ENCODE measurements at places on chromosomes 12 and 14.

DNA sequence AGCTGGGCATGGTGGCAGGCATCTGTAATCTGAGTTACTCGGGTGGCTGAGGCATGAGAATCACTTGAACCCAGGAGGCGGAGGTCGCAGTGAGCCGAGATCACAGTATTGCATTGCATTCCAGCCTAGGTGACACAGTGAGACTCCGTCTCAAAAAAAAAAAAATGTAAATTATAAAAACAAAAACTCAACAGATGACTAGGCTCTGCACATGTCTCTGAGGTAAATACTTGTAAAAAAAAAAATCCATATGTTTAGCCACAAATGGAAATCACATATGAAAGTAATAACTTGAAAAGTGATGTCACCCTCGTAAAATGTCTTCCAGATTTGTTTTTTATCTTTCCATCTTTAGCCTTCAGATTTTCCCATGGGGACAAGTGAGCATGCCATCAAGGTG is 85.0 kb downstream of the KICS2 start:
- no peaks in the 10 kb centered on the region for H3K27me3 ChIP-seq
- H3K4me1 ChIP-seq = no peaks in the 10 kb centered on the region
- DNase-seq = no peak
- H3K36me3 ChIP-seq = no peaks in the 10 kb centered on the region

GRCh38 chr12:95653771-95654546 is 102.7 kb upstream of the USP44 start:
- no peak overlapping the region for H3K27ac ChIP-seq
- H3K36me3 ChIP-seq = no peaks in the 10 kb centered on the region
- H3K27me3 ChIP-seq = no peaks in the 10 kb centered on the region
- no peak for DNase-seq
- H3K4me3 ChIP-seq = no peak overlapping the region

DNA sequence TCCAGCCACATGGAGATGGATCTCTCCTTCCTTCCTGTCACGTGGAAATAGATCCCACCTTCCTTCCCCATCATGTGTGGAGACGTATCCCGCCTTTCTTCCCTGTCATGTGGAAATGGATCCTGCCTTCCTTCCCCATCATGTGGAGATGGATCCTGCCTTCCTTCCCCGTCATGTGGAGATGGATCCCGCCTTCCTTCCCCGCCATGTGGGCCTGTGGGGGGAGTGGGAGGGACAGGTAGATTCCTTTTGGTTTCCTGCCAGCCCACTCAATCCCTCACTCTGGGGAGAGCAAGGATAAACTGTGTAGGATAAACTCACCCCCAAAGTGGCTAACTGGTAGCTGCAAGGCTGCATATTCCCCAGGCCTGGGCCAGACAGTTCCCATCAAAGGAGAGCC is 31.7 kb upstream of the TDRD9 start:
- no peaks in the 10 kb centered on the region for H3K4me1 ChIP-seq
- no peak overlapping the region for H3K27ac ChIP-seq
- DNase-seq = no peak
- no peaks in the 10 kb centered on the region for H3K36me3 ChIP-seq
- H3K27me3 ChIP-seq = no peaks in the 10 kb centered on the region

DNA sequence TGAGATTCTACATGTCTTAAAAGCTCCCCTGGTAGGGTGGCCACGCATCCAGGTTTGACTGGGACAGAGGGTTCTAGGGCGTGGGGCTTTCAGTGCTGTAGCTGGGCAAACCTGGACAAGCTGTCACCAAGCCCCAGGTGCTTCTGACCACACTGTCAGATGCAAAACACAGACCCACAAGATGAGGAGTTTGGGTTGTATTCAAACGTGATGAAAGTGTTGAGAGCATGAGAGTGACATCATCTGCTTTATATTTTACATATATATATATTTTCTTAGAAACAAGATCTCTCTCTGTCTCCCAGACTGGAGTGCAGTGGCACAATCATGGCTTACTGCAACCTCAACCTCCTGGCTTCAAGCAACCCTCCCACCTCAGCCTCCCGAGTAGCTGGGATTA is 210.1 kb downstream of the DPF3 start:
- no peak for DNase-seq
- no peak overlapping the region for H3K27ac ChIP-seq
- H3K4me3 ChIP-seq = no peak overlapping the region
- H3K4me1 ChIP-seq = no peaks in the 10 kb centered on the region
- no peaks in the 10 kb centered on the region for H3K27me3 ChIP-seq

- H3K36me3 ChIP-seq = no peaks in the 10 kb centered on the region
- H3K27ac ChIP-seq = no peak overlapping the region
Observed at GRCh38 chr14:97924922-97925613, 1127.9 kb downstream of the VRK1 start.

GRCh38 chr14:30998100-30998706 is 27.2 kb upstream of the AP4S1 start:
- no peaks in the 10 kb centered on the region for H3K27me3 ChIP-seq
- no peak for DNase-seq
- peaks cover 10% of the 10 kb centered on the region for H3K36me3 ChIP-seq
- no peak overlapping the region for H3K4me3 ChIP-seq
- no peaks in the 10 kb centered on the region for H3K4me1 ChIP-seq
- H3K27ac ChIP-seq = no peak overlapping the region

GRCh38 chr14:105255021-105255507 is 6.7 kb downstream of the BTBD6 start:
- DNase-seq = no peak
- H3K27ac ChIP-seq = no peak overlapping the region
- peaks cover 5% of the 10 kb centered on the region for H3K4me1 ChIP-seq
- H3K4me3 ChIP-seq = no peak overlapping the region
- no peaks in the 10 kb centered on the region for H3K36me3 ChIP-seq

GRCh38 chr14:76405627-76406026 is 29.7 kb downstream of the ESRRB start:
- H3K27me3 ChIP-seq = no peaks in the 10 kb centered on the region
- no peak overlapping the region for H3K27ac ChIP-seq
- no peaks in the 10 kb centered on the region for H3K36me3 ChIP-seq
- H3K4me1 ChIP-seq = no peaks in the 10 kb centered on the region

DNA sequence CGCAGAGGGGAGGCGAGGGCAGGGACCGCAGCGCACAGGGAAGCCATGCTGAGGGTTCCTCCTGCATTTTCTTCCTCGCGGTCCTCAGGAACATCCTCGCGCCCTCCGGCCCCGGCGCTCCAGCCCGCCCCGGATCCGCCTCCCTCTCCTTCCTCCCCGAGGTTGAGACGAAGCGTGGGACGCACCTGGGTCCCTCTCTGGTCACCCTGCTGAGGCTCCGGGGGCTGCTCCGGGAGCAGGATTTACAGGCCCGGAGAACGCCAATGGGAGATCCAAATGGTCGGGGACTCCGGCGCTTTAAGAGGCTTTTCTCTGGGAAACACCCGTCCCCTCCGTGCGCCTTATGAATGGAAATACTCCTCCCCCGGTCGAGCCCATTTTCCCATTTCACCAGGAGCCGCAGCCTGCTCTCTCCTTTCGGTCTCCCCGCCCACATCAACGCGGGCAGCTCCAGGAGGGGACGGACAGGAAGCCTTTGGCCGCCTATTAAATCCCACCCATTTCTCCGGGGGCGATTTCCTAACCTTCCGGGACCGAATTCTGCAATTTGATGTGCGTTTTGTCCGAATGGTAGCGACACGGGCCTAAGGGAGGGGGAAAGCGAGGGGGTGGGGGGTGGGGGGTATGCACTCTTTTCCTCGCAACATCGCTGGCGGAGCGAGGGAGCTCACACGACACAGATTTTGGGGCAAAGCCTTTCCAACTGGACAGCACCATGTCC is at the start of gene UNC79:
TSS of gene UNC79 (plus strand) at position 625 of the 721 bp plus-strand sequence. CDS start at position 716, 91 bp downstream.
- no peak within 1 kb of the TSS for H3K4me3 ChIP-seq
- H3K27ac ChIP-seq = no peak within 1 kb of the TSS
- no peak for DNase-seq

- no peaks in the 10 kb centered on the region for H3K36me3 ChIP-seq
- H3K4me3 ChIP-seq = no peak overlapping the region
- peaks cover 39% of the 10 kb centered on the region for H3K27me3 ChIP-seq
Observed at GRCh38 chr12:49293056-49293956, 1.6 kb upstream of the PRPH start.

DNA sequence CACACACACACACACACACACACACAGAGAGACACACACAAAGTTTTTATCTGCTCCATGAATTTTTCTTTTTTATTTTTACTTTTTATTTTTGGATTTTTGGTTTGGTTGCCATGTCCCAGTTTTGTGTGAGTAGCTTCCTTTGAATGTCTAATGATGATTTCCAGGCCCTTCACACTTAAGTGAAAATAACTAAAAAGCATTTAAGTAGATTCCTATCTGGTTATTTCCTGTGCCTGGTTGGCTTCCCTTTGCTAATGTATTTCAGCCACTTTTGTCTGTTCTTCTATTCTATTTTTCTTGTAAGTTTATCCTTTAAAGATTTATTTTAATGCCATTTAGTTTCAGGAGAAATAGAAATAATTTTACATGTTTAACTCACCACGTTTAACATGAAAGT is 755.4 kb downstream of the SLC6A15 start:
- H3K4me3 ChIP-seq = no peak overlapping the region
- no peaks in the 10 kb centered on the region for H3K4me1 ChIP-seq
- no peaks in the 10 kb centered on the region for H3K36me3 ChIP-seq
- no peak for DNase-seq

GRCh38 chr12:132601171-132601883 is 9.1 kb downstream of the LRCOL1 start:
- DNase-seq = peak; percentile 39
- no peaks in the 10 kb centered on the region for H3K36me3 ChIP-seq
- peak overlapping the region; percentile 67 for H3K4me3 ChIP-seq
- H3K4me1 ChIP-seq = peaks cover 10% of the 10 kb centered on the region
- H3K27ac ChIP-seq = no peak overlapping the region

GRCh38 chr12:130813949-130814348 is 25.1 kb downstream of the STX2 start:
- DNase-seq = no peak
- no peak overlapping the region for H3K27ac ChIP-seq
- H3K27me3 ChIP-seq = no peaks in the 10 kb centered on the region
- no peak overlapping the region for H3K4me3 ChIP-seq

DNA sequence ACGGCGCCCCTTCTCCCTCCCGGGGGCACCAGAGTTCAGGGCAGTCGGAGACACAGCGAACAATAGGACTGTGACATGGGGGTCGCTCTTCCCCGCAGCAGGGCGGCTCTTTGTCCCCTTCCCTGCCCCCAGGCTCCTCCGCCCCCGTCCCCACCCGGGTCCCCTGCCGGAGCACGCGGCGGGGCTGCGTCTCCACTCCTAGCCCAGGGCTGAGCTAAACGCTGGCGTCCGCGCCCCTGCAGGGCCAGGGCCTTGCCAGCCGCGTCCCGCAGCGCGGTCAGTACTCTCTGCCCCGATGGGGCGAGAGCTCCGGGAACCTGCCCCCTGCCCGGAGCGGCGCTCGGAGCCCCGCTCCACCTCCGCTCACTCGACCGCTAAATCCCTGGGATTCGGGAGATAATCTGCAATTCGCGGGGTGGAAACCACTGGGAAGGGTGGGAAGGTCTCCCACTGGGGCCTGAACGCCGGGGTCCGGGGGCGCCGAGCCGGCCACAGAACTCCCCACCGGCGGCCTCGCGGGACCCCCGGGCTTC is 825 bp upstream of the CCDC85C start:
- H3K4me1 ChIP-seq = peaks cover 31% of the 10 kb centered on the region
- no peaks in the 10 kb centered on the region for H3K27me3 ChIP-seq
- H3K27ac ChIP-seq = peak overlapping the region; percentile 74
- no peaks in the 10 kb centered on the region for H3K36me3 ChIP-seq

GRCh38 chr12:49546481-49546880 is 7.7 kb downstream of the KCNH3 start:
- H3K27me3 ChIP-seq = peaks cover 9% of the 10 kb centered on the region
- no peak overlapping the region for H3K27ac ChIP-seq
- H3K4me1 ChIP-seq = peaks cover 4% of the 10 kb centered on the region
- DNase-seq = no peak
- H3K36me3 ChIP-seq = no peaks in the 10 kb centered on the region

- no peaks in the 10 kb centered on the region for H3K36me3 ChIP-seq
- H3K27ac ChIP-seq = peak overlapping the region; percentile 17
- no peak for DNase-seq
- H3K4me1 ChIP-seq = no peaks in the 10 kb centered on the region
Observed at GRCh38 chr12:23555180-23555824, 394.2 kb downstream of the SOX5 start.

- no peak overlapping the region for H3K4me3 ChIP-seq
- H3K27ac ChIP-seq = no peak overlapping the region
- no peak for DNase-seq
- no peaks in the 10 kb centered on the region for H3K27me3 ChIP-seq
- H3K4me1 ChIP-seq = peaks cover 59% of the 10 kb centered on the region
Observed at GRCh38 chr12:52634266-52635056, 16.1 kb upstream of the KRT73 start.

- DNase-seq = no peak
- no peak overlapping the region for H3K4me3 ChIP-seq
- H3K27ac ChIP-seq = no peak overlapping the region
- H3K36me3 ChIP-seq = no peaks in the 10 kb centered on the region
- H3K4me1 ChIP-seq = no peaks in the 10 kb centered on the region
Observed at GRCh38 chr12:132292328-132293319, 36.8 kb downstream of the GALNT9 start.

DNA sequence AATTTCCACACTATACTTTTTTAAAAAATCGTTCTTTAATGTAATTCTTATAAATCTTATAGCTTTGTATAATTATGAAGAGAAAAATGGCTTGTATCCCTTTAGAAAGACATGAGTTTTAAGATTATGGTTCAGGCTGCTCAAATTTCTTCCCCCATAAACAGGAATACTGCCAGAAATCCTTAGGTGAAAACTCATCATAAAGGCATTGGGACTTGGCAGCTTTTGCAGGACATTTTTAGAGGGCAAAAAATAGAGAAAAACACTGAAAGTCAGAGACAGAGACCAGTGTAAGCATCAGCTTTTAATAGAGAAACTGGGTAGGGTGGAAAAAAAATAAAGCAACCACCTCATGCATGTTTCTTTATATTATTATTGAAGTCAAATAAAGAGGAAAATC is 29.1 kb downstream of the LRRK2 start:
- DNase-seq = no peak
- no peak overlapping the region for H3K4me3 ChIP-seq
- no peaks in the 10 kb centered on the region for H3K36me3 ChIP-seq
- H3K27ac ChIP-seq = no peak overlapping the region

GRCh38 chr12:93116632-93117031 is 187.5 kb upstream of the EEA1 start:
- no peak overlapping the region for H3K4me3 ChIP-seq
- no peaks in the 10 kb centered on the region for H3K36me3 ChIP-seq
- H3K27me3 ChIP-seq = no peaks in the 10 kb centered on the region
- DNase-seq = no peak
- no peaks in the 10 kb centered on the region for H3K4me1 ChIP-seq
